ENCODE measurements at places on chromosomes 12 and 14. TPM values are rescaled to one million over a fixed set of nuclear protein-coding genes. Genes with fewer than 3 reads are reported as not detected.

- ATAC-seq, result no peak
These were observed 96.9 kb downstream of the FIGNL2 start for GRCh38 chr12:51751661-51752060.

Gene STRN3
- 18.6 TPM for total RNA-seq

Gene FRMD6
- 5.9 TPM for total RNA-seq

Gene HOXC12
- not detected for total RNA-seq

Gene PDE6H
- total RNA-seq, result not detected

- ATAC-seq, result no peak
These were observed 49.7 kb downstream of the FRS2 start for GRCh38 chr12:69519871-69520270.

DNA sequence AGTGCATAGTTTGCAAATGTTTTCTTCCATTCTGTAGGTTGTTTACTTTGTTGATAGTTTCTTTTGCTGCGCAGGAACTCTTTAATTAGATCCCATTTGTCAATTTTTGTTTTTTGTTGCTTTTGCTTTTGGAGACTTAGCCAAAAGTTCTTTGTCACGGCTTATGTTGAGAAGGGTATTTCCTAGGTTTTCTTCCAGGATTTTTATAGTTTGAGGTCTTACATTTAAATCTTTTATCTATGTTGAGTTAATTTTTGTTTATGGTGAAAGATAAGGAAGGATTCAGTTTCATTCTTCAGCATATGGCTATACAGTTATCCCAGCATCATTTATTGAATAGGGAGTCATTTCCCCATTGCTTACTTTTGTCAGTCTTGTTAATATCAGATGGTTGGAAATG, 51.9 kb downstream of the SYNE2 start:
- no peak for ATAC-seq

- no peak for ATAC-seq
These were observed 1.6 kb downstream of the ART4 start for GRCh38 chr12:14841761-14842160.

Data from activated T-helper 17 cell treated with anti-CD3 and anti-CD28 coated beads, Interleukin-2, amount 50 U/mL, for 72 hours (primary cell).